Central memory CD4-positive, alpha-beta T cell (primary cell): ENCODE measurements at places on chromosomes 11 and 22.

DNA sequence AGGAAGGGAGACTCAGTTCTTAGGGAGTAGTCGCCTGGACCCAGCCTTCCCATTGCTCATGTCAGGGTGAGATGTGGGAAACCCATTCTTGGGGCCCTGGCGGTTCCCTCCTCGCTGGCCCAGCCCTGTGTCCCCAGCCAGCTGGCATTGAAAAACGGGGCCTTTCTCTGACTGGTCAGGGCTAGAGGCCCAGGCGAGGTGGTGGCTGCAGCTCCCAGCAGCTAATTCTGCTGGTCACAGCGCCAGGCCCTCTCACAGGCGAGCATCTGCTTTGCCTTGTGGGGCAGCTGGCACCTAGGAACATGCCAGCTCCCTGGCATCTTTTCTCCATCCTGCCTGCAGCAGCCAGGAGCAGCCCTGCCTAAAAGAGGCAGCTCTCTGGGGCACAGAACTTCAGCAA lies 20.1 kb downstream of the TSPAN18 start:
- DNase-seq = no peak

DNA sequence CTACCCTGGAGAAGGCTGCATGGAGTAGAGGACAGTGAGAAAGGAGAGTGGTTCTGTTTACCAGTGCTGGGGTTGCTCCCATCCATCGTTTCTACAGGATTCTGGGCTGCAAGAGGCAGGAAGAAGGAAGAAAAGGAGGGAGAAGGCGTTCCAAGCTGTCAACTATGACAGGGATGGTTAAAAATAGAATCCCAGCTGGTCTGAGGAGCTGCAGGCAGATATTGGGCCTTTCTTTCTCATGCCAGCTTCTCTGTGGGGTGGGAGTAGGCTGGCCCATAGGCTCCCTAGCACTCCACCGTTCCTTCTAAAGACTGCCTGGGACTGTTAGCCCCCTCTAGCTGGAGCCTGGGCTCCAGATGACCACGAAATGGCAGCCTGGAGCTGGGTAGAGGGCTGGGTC lies 13.6 kb downstream of the CCKBR start:
- DNase-seq = no peak

GRCh38 chr11:47326198-47326597 lies 26.3 kb downstream of the MYBPC3 start:
- DNase-seq = no peak

- DNase-seq = no peak
Measured at GRCh38 chr11:105790840-105791239, 181.0 kb downstream of the GRIA4 start.

DNA sequence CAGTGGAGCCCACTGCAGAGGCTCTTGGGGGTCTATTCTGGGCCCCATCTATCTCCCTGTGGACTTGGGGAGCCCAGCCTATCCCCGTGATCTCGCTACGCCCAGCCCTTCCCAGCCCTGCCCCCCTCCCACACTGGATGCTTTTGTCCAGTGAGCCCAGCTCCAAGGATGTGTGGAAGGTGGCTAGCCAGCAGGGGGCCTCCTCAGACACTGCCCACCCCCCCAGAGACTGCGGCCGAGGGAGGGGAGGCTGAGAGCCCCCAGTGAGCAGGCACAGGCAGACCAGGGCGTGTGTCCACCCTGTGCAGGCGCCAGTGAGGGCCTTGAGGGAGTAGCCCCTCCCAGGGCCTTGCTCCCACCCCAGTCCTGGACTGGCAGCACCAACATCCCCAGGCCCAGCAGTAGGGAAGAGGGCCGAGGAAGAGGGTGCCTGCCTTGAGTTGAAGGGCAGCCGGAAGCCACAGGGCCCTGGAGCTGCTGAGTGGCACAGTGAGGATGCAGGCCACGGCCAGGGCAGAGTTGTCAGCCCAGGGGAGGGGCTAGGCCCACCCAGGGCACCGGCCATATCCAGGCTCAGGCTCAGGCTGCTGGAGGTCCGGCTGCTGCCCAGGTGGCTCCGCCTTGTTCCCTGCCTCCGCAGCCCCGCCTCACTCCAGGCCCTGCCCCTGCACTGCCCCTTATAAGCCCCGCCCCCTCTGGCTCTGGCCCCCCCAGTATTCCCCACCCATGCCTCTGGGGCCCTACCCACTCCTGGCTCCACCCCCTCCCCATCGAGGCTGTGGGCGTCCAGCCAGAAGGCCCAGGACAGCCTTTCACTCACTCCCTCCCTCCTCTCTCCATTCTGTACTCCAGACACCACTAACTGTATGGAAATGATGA lies 28.0 kb downstream of the MOB2 start:
- no peak for DNase-seq

DNA sequence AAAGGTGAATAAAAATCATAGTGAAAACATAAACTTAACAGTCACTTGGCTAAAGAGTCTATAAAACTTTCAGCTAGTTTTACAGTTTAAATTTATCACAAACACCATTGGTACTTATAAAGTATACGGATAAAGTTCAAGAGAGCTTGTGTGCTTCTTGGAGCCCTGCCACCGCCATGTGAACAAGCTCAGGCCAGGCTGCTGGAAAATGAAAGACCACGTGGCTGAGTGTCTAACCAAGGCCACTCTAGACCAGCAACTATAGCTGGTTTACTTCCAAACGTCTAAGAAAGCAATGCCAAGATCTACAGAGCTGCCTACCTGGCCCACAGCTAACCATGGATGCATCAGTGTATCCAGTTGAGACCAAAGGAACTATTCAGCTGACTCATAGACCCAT lies 66.3 kb upstream of the API5 start:
- no peak for DNase-seq

GRCh38 chr22:41875531-41876270 lies 39.2 kb downstream of the SHISA8 start:
- no peak for DNase-seq

- DNase-seq = no peak
Measured at GRCh38 chr22:19068784-19069271, 53.4 kb downstream of the DGCR2 start.

- DNase-seq = no peak
Measured at GRCh38 chr22:19940536-19941364, 822 bp upstream of the COMT start.

DNA sequence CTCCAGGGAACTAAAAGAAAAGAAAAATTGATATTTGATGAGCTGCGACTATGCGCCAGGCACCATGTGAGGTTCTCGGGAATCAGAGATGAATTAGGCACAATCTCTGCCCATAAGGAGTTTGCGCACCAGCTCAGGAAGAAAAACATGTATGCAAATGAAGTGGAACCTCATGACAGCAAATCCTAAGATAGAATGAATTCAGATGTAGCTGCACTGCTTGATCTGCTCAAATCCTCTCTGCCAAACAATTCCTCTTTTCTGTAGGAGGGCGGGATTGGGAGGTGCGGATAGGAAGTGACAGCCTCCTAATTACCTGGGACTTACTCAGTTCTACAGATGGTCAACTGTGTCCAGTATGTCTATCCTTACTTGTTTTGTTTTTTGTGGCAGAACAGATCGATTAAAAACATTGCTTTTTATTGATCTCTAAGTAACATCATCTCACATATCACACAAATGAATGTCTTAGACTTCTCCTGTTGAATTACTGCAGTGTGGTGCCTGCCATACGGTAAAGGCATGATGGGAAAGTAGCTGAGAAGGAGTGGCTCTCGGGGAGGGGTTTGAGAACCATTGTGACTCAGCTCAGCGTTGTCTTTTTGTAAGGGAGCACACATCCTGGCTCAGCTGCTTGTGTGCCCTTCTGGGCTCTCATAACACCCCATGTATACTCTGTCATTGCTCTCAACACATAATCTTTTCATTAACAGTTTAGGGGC lies 13.9 kb downstream of the CRTAM start:
- DNase-seq = no peak

DNA sequence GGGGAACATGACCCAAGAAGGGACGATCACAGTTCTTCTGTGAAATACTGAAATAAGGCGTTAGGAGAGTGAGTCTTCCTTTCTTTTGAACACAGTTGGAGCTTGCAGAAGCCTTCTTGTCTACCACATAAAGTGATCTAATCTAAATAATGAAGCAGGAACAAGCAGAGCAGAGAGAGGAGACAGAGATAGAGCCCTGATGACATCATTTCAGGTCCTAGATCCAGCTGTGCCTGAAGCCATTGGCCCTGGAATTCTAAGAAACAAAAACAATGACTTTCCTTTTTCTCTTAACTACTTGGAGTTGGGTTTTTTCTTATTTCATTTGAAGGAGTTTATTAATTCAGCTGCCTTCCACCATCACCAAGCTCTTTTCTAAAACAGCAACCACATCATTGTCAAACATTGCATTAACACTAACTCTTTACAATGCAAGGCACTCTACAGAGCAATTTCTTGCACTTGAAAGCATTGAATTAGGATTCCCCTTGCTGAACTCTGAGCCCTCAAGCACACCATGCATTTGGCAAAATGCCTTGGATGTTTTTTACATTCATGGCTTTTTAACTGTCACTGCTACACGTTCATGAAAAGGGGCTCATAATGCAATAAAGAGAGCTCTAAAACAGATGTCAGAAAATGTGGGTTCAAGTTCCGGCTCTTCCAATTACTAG lies 117.2 kb upstream of the TIMP3 start:
- DNase-seq = no peak

- no peak for DNase-seq
Measured at GRCh38 chr22:50683086-50683993, 10.7 kb downstream of the SHANK3 start.

DNA sequence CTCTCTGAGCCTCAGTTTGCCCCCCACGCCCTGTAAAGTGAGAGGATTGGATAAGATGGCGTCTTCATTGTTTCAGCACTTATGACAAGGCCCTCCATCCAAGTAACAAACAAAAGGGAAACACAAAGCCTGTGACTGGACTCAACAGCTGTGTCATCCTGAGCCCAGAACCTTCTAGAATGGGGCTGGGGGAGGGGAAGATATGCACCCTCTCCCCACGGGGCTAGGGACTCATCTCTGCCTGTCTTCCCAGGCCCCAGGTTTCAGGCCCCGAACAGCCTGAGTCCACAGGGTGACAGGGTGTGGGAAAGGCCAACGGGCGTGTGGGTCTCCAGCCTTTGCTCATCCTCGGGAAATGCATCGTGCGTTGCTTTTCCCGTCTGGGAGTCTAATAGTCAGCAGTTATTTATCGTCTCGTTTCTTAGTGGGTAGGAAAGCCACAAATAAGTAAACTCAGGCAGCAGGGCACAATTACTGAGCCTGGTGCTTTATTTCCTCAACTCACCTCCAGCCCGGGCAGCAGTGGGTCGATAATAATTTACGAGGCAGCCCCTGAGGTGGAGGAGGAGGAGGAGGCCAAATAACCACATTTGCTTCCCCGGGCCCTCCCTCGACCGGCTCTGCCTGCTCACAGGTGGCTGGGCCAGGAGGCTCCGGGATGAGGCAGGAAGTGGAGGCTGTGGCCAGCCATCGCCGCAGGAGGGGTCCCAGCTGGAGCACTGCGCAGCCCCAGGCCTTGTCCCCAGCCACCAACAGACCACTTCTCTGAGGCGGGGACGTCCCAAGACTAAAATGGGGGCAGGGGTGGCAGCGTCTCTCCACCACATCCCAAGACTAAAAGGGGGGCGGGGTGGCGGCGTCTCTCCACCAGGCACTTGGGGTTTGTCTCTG lies 54.4 kb downstream of the FLRT1 start:
- DNase-seq = no peak

DNA sequence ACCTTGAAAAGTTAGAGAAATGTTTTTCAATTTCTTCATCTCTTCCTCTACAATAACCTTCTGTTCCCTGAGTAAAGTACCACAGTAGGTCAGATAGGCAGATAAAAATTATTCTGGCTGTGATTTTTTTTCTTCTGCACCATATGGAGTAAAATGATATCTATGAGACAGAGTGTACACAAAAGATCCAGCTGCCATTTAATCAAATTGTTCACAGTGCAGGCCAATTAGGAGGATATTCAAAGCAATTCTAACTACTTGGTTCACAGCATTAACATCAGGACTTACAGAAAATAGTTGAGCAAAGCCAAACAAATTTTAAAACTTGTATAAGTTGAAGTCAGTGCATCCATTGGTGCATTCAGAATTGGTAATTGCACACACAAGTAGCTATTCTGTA lies 147.9 kb upstream of the LUZP2 start:
- DNase-seq = no peak
